ENCODE measurements at places on chromosomes 5 and 9.

GRCh38 chr5:147956842-147957223 lies 50.5 kb upstream of the C5orf46 start:
- no peak for DNase-seq

GRCh38 chr5:128193665-128194390 lies 110.3 kb downstream of the SLC12A2 start:
- DNase-seq = no peak

GRCh38 chr5:132927355-132928061 lies 35.9 kb downstream of the AFF4 start:
- no peak for DNase-seq

GRCh38 chr5:141870871-141871270 lies 7.3 kb downstream of the PCDH1 start:
- no peak for DNase-seq

DNA sequence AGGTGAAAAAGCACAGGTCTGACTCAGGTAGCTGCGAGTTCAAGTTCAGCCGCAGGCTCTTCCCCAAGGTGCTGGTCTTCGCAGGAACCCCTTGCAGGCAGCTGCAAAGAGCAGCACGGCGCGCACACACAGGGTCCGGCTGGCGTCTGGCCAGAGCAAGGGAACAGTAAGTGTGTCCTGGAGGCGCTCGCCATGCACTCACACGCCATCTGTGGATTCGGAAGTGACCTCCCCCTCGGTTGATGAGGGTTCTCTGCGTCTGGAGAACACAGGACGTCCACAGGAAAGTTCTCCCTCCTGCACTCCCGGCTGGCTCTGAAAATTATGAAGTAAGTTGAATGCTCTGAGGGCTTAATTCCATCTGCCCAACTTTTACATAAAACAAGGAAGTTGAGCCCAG lies 14.0 kb upstream of the EGFL7 start:
- peak; percentile 81 for DNase-seq

DNA sequence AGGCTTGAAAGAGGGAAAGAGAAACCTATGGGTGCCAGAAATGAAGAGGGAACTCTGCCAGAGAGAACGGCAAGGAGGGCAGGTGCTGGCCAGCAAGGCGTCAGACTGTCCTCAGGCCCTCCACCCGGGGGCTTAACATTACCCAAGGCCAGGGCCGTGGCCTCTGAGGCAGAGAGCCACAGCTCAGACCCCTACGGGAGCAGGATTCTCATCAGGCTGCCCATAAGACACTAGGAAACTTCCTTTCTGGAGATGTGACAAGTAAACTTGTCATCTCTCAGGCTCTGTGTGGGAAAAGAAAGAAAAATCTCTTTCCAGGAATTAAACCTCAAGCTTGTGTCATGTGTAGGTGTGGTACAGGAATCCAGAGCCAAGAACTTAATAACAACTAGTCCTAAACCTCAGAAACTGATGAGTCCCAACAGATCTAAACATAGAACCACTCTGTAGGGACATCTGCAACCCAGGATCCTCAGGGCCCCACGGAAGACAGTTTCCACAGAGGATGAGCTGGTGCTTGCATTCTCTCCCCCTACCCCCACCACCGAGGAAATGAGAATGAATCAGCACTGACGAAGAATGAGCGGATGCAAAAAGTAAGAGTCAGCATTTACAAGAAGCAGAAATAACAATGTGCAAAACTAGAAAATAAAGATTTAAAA lies 74.3 kb downstream of the DCP2 start:
- no peak for DNase-seq

GRCh38 chr5:89535411-89535810 lies 652.4 kb upstream of the MEF2C start:
- no peak for DNase-seq

- DNase-seq = no peak
These were observed 35.2 kb upstream of the PLEKHG4B start for GRCh38 chr5:56561-57290.

- DNase-seq = no peak
These were observed 126.4 kb upstream of the ICE1 start for GRCh38 chr5:5296051-5296450.

DNA sequence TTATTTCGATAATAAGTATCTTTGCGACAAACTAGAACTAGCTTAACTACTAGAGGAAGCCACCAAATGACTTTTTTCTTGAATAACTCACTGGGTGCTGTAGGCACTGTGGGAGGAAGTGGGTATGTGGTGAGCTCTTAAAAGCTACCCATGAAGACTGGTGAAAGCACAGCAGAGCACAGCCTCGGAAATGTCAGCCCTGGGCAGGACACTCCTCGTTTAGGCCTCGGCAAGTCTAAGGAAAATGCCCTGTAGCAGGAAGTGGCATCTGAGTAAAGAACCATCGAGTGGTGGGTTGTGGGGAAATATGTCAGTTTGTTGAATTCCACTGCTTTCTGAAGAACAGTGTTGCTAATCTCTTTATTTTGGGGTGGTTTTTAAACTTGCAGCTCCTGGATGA lies 44.0 kb upstream of the NCS1 start:
- no peak for DNase-seq

DNA sequence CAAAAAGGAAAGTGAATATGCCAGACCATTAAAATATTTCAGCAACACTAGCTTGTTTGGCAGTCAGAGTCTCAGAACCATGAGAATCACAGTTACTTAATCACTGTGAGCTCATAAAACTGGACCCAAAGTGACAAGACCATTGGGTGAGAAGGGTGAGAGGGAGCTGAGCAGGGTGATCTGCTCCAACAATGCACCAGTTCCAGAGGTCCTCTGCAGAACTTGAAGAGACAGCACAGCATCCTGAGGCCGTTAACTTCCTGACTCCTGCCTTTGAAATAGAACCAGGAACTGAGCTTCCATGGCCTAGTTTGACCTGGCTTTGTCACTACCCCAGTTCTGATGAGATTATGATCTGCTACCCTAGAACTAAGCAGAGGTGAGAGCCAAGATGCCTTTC lies 57.4 kb downstream of the NFIB start:
- DNase-seq = peak; percentile 21

DNA sequence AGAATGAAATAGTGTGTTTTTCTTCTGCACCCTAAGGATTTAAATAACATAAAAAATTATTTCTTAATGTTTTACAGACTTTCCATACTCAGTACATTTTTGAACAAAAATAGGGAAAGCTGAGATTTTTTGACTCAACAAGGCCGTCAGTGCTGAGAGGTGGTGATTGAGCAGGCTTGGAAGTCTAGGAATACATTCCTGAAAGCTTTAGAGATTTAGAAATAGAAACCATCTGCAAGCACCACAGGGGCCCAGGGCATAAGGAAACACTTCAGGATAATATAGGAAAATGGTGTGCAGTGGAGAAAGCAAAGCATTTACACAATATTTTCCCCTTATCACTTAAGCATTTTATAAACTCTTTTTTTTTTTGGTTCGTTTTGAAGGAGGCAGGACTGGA lies 5.2 kb downstream of the BASP1 start:
- no peak for DNase-seq

DNA sequence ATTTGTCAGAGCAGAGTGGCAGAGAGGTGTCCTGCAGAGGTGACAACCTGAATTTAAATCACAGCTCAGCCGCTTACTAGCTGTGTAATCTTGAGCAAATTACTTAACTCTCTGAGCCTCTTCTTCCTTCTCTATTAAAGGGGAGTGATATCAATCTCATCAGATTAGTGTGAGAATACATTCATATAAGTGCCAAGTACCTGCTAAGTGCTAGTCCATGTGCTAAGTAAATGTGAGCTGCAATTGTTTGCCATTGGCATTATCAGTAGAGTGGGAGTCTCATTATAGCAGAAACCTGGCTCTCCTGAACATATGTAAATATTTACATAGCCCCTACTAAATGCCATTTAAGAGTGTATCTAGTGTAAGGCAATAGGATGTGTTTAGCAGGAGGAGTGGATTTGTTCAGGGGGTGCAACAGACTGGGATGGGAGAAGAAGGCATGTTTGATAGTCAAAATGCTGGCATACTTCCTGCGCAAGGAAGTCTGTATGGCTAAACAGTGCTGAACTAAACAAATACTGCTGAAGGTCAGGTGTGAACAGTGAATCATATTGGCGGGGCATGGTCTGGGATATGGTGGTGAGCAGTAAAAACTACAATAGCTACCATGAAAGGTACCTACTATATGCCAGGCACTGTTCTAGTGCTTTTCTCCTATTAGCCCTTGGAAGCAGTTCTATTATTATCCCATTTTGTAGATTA lies 74.5 kb downstream of the F2RL2 start:
- no peak for DNase-seq

DNA sequence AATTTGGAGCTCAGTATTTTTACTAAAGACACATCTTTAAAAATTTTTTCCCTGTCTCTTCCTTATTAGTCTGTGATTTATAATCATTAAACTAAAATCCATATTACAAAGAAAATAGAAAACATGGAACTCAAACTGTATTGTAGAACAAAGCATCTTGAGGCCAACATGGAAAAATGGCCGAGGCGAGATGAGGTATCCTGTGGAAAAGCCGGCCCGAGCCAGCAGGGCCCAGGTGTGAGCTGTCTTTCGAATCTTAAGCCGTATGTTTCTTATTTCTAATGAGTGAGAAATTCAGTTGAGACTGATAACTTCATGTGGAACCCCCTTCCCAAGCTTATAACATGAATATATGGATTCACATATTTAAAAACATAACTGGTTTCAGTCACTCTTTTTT lies 170.4 kb upstream of the OTULINL start:
- no peak for DNase-seq

GRCh38 chr5:63205976-63206375 lies 627.4 kb downstream of the LRRC70 start:
- DNase-seq = no peak

DNA sequence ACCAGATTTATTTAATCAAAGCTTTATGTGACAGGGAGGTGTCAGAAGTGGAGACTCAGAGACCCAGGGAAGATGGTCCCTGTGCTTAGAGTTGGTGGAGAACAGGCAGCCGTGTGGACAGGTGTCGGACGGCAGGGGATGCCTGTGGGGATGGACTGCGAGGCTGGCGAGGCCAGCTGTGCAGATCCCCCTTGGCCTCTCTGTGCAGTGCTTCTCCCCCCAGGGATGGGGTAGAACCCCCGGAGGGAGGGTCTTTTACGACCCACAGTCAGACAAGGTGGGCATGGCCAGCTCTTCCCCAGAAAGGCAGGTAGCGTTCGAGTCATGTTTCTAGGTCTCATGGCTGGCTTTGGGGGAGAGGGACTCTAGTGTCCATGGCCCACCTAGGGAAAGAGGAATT lies 4.7 kb upstream of the SLC2A6 start:
- DNase-seq = peak; percentile 28

DNA sequence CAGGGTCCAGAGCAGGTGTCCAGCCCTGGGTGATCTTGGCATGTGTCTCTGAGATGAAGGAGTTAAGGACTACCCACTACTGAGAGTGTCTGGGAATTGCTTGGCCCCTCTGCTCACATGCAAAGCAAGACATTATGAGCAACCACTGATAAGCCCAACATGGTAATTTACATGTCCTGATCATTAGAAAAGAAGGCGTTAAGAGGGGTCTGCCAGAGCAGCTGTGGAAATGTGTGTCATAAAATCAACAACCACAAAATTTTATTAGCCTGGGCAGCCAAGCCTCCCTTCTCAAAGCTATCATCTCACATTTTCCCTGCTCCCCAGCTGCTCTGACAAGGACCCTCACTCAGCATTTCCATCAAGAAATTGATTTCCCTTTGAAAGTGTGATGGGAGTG lies 351.0 kb downstream of the SPOCK1 start:
- DNase-seq = no peak

DNA sequence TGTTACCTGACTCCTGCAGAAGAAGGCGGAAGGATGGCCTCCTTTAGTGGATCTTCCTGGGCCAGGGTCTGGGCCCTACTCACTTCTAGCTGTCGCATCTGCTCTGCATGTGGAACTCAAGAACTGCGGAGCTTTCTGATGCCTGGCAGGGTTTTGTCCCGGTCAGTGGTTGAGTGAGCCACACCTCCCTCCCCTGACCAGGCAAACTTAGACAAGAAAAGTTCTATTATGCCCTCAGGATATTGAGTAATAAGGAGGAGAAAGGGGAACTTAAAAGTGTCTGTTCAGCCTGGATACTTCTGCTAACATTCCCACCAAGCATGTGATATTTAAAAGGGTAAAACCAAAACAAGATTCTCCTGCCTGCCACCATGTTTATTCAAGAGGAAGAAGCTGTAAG lies at the start of gene FYB1:
FYB1 (minus strand) TSS at position 127 of the 400 bp plus-strand sequence. CDS start 16,603 bp downstream, outside the sequence.
- peak; percentile 49 for DNase-seq

GRCh38 chr9:13149454-13149853 lies 130.0 kb downstream of the MPDZ start:
- DNase-seq = peak; percentile 74

DNA sequence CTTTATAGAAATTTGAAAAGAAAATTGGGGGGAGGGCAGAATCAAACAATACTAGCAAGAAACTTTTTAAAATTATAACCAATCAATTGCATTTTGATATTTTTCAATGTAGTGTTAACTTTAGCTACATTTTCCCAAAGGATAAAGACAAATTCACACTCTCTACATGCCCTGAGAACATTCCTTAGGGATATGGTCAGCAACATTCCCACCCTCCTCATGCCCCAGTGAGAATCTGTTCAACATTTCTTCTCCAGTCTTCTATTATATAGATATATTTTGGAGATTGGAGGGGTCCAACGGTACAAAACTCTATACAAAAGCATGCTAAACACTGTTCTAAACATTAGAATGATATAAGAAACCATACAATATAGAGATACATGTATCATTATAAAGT lies 11.6 kb upstream of the PRR16 start:
- no peak for DNase-seq
